ENCODE measurements at places on chromosomes 2 and 18.

DNA sequence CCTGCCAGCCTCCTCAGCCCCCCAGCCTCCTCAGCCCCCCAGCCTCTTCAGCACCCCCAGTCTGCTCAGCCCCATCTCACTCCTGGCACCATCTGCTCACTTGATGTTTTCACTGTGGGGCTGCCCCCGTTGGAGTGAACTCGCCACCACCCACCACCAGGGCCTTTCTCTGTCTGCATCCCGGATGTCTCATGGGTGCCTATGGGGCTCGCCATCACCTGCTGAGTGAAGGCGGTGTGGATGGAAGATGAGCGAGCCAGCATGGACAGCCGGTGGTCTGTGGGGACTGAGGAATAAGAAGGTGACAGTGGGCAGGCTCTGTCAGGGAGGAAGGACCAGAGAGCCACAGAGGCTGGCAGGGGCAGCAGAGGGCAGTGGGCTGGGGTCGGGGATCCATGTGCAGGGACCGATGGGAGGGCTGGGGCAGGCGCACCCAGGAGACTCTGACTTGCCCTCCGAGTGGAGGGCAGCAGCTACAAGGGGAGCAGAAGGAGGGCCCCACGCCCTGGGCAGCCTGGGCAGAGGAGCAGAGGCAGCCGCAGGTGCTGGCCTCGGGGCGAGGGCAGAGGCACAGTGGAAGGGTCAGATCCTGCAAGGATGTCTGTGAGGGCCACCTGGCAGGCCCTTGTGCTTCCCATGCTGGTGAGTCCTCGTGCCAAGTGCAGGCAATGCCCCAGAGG lies 74.7 kb upstream of the ODC1 start:
- DNase-seq, result no peak

GRCh38 chr2:176781570-176782217 lies 430.9 kb upstream of the HNRNPA3 start:
- no peak for DNase-seq

GRCh38 chr18:51514128-51514527 lies 316.6 kb upstream of the MEX3C start:
- DNase-seq, result no peak

- DNase-seq, result no peak
Measured at GRCh38 chr2:118670276-118670675, 177.2 kb downstream of the EN1 start.

DNA sequence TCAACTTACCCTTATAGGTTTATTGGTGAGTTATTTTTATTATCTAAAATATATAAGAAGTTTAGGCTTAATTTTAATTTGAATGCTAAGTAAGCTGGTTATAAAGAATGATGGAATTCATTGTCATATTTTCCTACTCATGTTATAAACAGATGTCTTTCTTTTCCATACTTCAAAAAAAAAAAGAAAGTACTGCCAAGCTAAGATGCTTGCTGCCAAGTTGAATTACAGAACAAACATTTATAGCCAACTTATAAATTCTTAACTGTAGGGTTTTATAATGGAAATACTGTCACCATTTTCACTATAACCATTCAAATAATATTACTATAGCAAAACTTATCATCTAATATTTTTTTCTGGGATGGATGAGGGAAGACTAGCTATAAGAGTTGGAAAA lies 676.0 kb downstream of the NRXN1 start:
- DNase-seq, result no peak

DNA sequence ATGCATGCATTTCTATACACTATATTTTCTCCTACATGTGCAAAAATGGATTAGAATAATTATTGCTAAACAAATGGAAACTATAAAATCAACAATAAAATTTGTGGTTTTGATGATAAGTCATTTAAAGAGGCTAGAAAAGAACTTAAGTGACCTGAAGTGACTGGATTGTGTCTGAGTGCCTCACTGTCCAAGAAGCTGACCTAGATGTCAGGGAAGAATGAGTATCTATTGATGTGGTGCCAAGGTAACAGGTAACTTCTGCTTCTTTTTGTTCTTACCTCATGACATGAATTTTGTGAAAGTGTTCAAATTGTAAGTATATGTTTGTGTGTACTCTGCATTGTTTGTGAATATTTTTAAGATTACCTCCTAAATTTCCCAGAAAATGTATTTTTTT lies 1623.9 kb upstream of the ACVR2A start:
- no peak for DNase-seq

DNA sequence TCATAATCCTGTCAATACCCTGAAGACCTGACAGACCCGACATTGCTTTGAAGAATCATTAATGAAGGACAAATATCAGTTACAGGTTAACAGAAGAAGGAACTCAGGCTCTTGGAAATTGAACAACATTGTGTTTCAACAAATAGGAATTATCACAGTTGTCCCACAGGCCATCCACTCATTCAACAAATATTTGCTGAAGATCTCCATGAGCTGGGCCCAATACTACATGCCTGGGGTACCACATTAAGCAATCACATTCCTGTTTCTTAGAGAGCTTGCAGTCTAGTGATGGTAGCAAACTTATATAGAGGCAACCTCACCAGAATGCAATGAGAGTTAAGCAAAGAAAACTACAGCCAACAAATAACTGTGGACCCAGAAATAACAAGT lies 671.6 kb upstream of the ACVR2A start:
- DNase-seq, result no peak

DNA sequence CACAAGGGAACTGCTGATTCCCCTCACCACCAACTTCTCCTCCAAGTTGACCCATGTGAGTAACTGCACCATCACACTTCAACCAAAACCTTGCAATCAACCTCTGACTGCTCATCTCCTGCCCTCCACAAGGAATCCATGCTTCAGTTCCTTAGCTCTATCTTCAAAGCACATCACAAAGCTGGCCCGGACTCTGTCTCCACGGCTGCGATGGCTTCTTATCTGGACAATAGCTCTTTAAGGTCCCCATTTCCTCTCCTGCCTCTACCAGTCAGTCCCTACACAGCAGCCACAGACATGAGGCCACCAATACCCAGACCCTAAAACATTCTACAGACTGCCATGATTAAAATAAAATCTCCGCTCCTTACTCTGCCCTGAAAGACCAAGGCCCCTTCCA lies 25.7 kb downstream of the MBOAT2 start:
- no peak for DNase-seq

GRCh38 chr2:222264791-222265320 lies 33.9 kb downstream of the PAX3 start:
- no peak for DNase-seq

GRCh38 chr2:48445091-48445725 lies 84.7 kb upstream of the STON1 start:
- DNase-seq, result no peak

GRCh38 chr18:24559526-24559925 lies 99.1 kb downstream of the HRH4 start:
- DNase-seq, result no peak

- no peak for DNase-seq
Measured at GRCh38 chr2:70480468-70480867, 73.2 kb downstream of the TGFA start.

- DNase-seq, result no peak
Measured at GRCh38 chr2:129499747-129500146, 479.7 kb upstream of the RAB6C start.

DNA sequence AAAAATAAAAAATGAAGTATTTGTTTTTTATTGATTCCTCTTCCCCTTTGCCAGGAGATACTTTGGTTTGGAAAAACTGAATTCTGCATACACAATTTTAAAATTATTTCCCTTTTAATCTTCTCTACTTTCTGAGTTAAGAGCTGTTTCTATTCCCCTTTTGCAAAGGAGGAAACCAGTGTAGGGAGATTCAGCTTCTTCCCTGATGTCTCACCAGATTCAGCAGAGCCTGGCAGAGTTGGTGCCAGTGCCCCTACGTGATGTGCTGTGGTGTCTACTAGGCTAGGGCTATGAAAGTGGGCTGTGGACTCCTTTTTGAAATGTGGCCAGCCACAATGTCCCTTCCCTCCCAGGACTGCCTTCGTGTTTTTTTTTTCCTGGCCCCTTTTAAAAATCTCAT lies 2.4 kb downstream of the RPE start:
- DNase-seq, result no peak

DNA sequence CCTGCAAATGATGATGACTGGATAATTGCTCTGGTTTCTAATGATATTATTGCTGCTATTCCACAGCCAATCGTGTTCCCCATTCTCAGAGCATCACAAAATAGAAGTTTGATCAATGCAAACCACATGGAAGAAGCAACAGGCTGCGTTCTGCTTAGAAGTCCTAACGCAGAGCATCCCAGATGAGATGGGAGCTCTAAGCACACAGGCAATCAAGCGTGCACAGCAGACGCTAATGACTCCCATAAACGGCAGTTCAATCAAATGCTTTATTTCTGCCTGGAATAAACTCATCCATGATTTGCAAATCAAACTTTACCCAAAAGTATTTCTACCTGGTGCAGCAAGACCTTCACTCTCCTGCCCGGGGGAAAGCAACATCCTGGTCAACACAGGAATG lies 304.2 kb downstream of the FBXO15 start:
- DNase-seq, result no peak

DNA sequence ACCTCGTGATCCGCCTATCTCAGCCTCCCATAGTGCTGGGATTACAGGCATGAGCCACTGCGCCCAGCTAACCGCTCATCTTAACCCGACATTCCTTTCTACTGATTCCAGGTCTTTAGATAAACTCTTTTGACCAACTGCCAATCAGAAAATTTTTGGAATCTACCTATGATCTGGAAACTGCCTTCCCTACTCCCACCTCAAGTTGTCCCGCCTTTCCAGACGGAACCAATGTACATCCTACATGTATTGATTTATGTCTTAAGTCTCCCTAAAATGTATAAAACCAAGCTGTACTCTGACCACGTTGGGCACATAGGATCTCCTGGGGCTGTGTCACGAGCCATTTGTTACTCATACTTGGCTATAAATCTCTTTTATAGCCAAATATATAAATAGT lies 3.2 kb upstream of the NEU2 start:
- no peak for DNase-seq

DNA sequence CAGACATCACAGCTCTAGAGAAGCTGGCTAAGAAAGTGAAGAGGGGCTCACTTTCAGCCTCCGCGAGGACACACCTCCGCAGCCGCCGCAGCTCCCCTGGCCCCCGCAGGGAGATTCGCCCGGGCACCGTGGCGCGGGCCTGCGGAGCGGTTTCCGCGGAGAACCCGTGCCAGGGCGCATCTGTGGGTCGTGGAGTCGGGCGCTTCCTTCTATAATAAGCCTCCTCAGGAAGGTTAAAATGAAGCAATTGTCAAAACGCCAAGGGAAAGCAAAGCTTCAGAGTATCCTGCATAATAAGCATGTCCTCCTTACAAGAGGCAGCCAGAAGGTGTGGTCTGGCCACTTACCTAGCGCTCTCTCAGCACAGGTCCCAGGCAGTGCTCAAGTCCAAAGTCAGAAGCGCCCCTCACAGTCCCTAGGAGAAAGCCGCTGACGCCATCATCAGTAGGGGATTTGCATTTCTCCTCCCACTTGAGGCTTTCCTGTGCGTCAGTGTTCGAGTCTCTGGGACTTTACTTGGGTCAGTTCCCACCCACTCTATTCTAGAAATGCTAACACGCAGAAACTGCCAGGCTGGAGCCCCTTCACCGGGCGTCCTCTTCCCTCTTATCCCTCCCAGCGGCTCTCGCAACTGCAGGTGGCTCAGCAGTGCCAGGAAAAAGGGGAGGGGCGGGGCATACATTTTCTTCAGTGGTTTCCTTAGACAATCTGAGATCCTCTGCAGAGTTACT lies at the start of gene STAT4:
Gene STAT4, minus strand, starts transcription at position 395 of the 731 bp plus-strand sequence. CDS start 2,791 bp downstream, outside the sequence.
- DNase-seq, result peak; percentile 26

GRCh38 chr18:52553441-52553840 lies 213.4 kb downstream of the DCC start:
- DNase-seq, result no peak

DNA sequence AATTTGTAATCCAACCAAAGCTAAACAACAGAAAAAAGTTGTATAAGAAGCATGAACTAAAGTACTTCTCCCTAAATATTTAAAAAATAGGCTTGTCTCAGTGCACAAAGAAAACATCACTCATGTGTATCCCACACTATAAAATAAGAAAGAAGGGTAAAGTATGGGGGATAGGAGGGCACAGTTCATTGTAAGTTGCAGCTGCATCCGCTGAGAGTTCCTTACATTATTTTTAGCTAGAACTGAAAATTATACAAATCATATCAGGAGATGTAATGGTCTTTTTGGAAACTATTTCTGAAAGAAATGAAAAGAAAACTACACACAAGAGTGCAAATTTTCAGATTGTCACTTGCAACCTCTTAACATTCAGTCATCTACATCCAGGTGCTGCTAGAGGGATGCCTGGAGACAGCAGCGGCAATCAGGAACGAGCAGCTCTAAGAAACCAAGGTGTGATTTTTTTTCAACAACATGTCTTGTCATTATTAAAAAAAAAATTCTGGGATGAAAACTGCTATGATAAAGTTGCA lies 273.6 kb downstream of the ASXL3 start:
- DNase-seq, result no peak

DNA sequence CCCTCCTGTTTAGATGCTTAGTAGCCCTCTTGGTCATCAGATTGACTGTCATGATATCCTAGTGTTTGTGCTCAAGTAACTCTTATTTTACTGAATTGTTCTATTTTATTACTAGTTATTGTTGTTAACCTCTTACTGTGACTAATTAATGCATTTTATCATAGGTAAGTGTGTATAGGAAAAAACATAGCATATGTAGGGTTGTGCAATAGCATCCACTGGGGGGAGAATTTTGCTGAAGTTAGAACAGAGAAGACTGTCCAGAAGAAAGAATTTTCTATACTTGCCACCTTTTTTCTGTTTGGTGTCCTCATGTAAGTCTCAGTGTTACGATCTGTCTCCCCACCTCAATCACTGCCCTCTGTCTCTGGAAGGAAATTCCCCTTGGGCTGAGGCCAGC lies 177.4 kb downstream of the RPIA start:
- no peak for DNase-seq

GRCh38 chr18:36828157-36828629 lies 609 bp downstream of the TPGS2 start:
- DNase-seq, result no peak

DNA sequence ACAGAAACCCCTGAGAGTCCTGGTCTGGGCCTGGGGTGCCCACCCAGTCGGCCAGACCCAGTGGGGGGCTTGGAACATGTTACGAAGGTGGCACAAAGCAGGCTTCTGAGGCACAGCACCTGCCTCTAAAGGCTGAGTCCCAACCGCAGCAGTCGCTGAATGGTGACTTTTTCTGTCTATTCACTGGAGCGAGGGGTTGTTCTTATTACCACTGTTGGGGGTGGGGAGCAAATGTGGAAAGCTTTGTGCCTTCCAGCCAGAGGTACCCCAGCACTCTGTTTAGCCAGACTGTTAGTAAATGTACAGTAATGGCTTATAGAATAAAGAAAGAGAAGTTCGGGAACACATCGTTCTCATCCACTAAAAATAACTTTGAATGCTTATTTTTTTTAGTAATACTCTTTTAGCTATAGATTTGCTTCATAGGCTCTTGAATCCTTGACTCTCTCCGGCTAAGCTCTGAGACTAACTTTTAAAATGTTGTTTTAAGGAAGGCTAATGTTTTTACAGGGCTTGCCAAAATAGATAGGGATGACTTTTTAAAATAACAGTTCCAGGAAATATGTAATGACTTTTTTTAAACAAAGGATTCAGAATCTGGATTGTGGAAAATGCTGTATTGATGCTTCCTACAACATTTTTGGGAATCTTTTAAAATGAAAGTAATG lies 23.4 kb upstream of the PTPN2 start:
- DNase-seq, result no peak

Measured in tibial nerve (tissue), 4 donors.